ENCODE measurements at places on chromosomes 16 and 17.

DNA sequence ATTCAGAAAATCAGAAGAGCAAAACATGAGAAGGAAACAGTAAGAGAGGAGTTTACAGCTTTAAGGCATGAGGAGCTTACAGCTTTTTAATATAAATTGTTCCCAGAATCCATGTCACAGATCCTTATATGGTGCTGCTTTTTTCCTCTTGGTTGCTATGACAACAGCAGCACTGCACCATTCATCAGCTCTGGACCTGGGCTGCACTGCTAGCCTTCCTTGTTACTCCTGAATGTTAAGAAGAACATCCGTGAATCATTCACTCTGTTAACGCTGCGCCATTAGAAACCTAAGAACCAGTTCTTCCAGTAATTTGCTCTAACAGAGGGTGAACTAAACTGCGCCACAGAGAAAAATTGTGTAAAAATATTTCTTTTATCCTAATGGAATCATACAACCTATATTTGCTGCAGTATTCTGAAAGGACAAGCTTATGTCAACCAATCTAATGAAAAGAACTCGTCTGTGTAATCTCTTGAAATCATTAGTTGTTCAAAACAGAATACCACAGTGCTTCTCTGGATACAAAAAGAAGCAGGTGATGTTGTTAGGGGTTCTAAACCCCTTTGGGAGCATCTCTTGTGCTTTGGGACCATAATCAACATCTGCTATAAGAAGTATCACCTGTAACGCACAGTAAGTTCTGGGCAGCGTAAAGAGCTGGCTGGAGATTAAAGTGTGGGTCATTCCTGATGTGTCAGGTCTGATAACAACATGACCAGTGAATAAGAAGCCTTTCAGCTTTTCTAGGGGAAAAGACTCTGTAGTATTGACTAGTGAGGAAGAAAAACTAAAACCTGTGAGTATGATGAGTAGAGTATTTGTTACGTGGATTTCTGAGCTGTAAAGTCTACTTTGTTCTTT lies 151.2 kb downstream of the TANC2 start:
- no peak for DNase-seq

DNA sequence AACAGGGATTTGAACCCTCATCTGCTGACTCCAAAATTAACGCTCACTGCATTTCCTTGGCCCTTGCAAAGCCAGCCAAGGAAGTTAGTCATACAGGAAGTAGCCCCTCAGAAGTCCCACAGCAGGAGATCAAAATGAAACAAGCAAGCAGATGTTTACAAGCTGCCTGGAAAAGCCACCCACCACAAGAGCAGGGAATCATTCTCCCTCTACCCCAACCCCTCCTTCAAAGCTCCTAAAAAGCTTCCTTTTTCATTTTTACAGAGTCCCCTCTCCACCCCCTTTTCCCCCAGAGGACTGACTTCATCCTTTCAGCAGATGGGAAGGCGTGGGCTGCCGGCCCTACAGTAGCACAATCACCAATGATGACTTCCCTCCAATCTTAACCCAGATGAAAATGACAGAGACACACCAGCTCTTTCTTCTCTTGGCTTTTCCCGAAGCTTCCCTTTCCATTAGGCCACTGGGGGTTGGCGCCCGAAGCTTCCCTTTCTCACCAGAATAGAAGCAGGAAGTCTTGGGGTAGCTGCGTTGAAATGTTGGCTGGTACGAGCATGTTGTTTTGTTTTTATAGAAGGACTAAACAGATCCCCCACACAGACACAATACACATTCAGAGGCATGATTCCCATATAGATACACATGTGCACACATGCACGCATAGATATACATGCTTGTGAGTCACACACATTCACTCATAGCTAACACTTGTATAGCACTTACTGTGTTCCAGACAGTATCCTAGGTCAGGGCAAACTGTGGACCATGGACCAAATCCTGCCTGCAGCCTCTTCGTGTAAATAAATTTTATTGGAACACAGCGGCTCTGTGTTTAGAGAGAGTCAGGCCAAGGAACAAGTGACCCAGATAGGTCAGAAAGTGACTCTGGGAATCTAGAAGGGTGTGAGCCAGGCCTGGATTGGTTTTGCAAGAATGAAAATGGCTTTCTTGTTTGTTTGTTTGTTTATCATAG lies 17.4 kb downstream of the ITPRIPL2 start:
- DNase-seq, result peak; percentile 59

DNA sequence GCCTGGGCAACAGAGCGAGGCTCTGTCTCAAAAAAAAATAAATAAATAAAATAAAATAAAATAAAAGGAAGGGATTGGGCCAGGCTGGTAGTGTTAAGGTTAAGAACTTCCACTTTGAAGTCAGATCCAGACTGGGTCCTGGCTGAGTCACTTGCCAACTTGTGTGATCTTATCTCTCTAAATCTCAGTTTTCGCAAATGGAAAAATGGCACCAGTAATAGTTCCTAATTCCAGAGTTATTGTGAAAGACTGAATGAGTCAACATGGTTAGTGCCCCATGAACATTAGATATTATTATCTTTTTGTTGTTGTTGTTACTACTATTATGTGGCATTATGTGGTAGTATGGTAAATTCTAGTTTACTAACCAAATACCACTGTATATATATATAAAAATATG lies 188.0 kb upstream of the AXIN2 start:
- DNase-seq, result no peak

- DNase-seq, result no peak
Observed at GRCh38 chr16:67719778-67720144, 645 bp upstream of the GFOD2 start.
